ENCODE measurements at places on chromosomes 7 and 10. TPM values are rescaled to one million over a fixed set of nuclear protein-coding genes. Genes with fewer than 3 reads are reported as not detected.

DNA sequence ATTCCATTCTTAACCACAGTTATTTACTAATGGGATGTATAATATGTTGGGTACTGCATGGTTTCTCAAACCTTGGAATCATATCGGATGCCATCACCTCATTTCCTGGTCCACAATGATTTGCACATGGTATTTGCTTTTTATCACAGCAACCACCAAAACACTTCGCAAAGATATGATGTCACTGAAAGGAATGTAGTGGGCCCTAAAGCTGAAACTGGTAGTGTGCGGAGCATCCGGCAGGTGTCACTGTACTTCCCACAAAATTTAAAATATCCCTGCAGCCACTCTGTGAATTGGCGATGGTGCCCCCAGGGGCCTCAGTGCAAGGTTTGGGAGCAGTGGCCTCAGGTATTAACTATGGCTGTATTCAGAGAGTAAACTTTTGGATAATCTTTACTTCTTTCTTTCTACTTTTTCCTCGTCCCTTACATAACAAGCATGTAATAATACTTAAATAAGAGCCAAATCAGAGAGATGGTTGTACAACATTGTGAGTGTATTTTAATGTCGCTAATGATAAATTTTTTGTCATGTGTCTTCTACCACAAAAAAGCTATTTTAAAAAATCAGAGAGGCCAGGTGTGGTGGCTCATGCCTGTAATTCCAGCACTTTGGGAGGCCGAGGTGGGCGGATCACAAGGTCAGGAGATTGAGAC lies 66.2 kb downstream of the FAM241B start:
- no peak for DNase-seq

DNA sequence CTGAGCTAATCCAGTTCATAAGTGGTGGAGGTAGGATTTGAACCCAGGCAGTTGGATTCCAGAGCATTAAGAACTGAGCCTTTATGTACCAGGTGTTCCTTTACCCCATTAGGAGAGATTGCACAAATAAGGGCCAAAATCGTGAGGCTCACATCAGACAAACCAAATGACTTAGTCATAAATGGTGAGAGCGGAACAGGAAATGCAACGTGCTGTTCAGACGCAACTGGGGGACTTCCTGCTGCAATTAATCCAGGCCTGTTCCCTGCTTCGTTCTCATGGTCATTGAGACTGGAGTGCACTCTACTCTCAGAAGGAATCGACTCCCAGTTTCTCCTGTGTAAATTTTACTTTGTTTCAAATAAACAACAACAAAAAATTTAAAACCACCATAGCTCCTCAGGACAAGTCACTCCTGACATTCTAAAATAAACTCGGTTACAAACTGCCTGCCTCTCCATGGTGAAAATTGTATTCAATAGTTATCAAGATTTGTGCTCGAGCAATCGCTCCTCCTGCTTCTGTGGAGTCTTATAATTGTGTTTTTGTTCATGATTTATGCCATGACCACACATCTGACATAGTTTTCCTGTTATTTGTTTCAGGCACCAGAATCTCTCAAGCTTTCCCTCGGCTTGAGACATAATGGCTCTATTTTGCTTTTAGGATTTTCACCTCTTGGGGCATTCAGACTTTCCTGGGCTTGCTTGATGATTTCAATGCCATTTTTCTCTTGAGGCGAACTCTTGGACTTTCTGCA lies 115.3 kb upstream of the BMPER start:
- DNase-seq, result no peak

DNA sequence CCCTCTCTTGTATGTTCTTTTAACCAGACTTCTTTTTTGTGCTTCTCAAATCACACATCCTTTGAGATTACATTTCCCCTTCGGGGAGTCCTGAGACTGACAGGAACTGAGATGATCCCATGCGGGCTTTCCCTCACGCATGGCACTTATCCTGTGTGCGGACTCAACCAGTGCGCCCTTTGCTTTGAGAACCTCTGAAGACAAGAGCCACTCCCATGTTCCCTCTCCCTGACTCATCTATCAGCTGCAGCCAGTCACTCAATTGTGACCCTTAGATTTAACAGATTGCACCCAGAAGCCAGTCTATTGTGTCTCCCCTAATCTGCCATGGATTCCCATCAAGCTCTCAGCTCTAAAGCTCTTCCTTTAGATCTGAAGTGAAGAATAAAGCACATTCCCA lies 353.9 kb upstream of the MEOX2 start:
- no peak for DNase-seq

The WDR86 gene
- 0.29 TPM for total RNA-seq

The OR6V1 gene
- total RNA-seq, result not detected

DNA sequence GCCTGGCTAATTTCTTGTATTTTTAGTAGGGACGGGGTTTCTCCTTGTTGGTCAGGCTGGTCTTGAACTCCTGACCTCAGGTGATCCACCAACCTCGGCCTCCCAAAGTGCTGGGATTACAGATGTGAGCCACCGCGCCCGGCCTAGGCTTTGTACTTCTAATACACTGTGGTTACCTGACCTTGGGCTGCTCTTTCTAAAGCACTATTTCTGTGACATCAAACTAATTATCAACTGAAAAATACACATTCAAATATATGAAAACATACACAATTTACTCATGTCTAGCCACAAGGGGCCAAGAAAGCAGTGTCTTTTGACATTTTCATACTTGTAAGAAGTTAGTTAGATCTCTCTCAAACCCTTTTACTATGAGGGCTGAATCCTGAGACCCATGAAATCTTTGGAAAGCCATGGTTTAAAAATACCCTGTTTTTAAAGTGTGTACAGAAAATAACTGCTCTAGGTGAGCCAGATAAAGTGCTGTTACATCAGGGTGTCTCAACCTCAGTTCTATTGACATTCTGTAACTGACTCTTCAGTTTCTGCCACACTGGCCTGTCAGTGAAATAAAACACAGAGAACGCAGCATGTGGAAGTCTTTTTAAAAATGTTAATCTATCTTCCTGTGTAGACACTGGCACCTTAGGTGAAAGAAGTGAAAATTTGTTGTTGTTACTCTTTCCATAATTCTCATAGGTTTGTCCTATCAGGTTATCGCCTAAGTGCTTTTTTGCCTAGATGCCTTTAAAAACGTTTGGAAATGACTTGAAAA lies 58.8 kb downstream of the CREM start:
- DNase-seq, result no peak

GRCh38 chr7:8353991-8354390 lies 79.4 kb upstream of the NXPH1 start:
- DNase-seq, result no peak

- no peak for DNase-seq
Measured at GRCh38 chr10:3972460-3973301, 187.7 kb upstream of the KLF6 start.

- no peak for DNase-seq
Measured at GRCh38 chr10:25815999-25816768, 117.8 kb upstream of the MYO3A start.
